ENCODE measurements at places on chromosomes 12 and 14. TPM values are rescaled to one million over a fixed set of nuclear protein-coding genes. Genes with fewer than 3 reads are reported as not detected.

Gene AVPR1A
- total RNA-seq, result not detected

Gene CEBPE
- not detected for total RNA-seq

Gene OR6C2
- not detected for total RNA-seq

Gene ALDH1L2
- 41.4 TPM for total RNA-seq

Gene PLEKHG7
- not detected for total RNA-seq

Gene PAH
- not detected for total RNA-seq

Gene GAPDH
- total RNA-seq, result 10,148 TPM

Gene DDN
- 0.15 TPM for total RNA-seq

Gene ACADS
- total RNA-seq, result 27.0 TPM

Gene AQP5
- not detected for total RNA-seq

Gene MGAT4C
- total RNA-seq, result not detected

Gene ADGRD1
- 1.9 TPM for total RNA-seq

Gene C12orf60
- total RNA-seq, result 1.3 TPM

Gene TEX22
- total RNA-seq, result 0.44 TPM

Gene RTL1
- not detected for total RNA-seq

Gene CACNA2D4
- 1.5 TPM for total RNA-seq

Gene LGR5
- not detected for total RNA-seq

Gene USP44
- 10.2 TPM for total RNA-seq

Gene ASIC1
- total RNA-seq, result 1.5 TPM

Gene ST8SIA1
- total RNA-seq, result 9.9 TPM

Gene EEF1AKMT3
- 10.3 TPM for total RNA-seq

Gene PLEKHA5
- total RNA-seq, result 45.8 TPM

Gene SAMD4A
- 31.7 TPM for total RNA-seq

Gene DEGS2
- total RNA-seq, result under 0.01 TPM

Gene DCD
- total RNA-seq, result not detected

Data from smooth muscle cell of trachea (primary cell).